T-cell (primary cell): ENCODE measurements at places on chromosomes 11 and 22. TPM values are rescaled to one million over a fixed set of nuclear protein-coding genes. Genes with fewer than 3 reads are reported as not detected.

- DNase-seq: no peak
Measured at GRCh38 chr11:95193541-95193940, 37.5 kb downstream of the SESN3 start.

DNA sequence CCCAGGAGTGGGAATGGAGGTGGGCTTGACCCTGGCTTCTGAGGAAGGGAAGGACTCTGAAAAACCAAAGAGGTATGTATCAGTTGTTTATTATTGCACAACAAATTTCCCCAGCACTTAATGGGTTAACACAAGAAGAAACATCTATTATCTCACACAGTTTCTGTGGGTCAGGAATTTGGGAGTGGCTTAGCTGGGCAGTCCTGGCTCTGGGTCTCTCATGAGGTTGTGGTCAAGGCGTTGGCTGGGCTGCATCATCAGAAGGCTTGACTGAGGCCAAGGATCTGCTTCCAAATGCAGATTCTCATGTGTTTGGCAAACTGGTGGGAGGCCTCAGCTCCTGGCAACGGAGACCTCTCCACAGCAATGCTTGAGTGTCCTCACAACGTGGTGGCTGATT, 17.5 kb upstream of the SMIM38 start:
- no peak for DNase-seq

DNA sequence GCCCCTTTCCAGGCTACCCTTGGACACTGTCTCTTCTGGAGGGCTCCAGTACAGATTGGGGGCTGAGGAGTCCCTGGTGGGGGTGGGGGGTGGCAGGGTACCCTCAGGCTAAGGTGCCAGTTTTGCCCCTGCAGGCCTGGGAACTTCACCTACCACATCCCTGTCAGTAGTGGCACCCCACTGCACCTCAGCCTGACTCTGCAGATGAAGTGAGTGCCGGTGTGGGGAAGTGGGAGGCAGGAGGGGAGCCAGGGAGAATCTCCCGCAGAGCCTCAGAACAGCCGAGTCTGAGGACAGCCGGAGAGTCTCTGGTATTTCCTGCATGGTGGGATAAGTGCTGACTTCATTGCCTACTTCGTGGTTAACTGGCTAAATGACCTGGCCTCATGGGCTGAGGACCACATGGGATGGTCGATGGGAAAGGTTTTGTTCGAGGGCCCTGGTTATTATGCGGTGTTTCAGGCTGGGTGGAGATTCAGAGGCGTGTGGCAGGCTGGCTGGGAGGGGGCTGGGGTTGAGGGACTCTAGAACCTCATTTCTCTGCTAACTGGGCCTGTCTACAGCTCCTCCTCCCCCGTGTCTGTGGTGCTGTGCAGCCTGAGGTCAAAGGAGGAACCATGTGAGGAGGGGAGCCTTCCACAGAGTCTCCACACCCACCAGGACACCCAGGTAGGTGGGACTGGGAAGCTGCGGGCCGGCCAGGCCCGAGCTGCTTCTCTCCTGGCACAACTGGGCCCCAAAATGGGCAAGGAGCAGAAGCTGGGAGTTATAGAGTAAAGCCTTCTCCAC, 8.5 kb downstream of the TMEM258 start:
- DNase-seq: no peak

DNA sequence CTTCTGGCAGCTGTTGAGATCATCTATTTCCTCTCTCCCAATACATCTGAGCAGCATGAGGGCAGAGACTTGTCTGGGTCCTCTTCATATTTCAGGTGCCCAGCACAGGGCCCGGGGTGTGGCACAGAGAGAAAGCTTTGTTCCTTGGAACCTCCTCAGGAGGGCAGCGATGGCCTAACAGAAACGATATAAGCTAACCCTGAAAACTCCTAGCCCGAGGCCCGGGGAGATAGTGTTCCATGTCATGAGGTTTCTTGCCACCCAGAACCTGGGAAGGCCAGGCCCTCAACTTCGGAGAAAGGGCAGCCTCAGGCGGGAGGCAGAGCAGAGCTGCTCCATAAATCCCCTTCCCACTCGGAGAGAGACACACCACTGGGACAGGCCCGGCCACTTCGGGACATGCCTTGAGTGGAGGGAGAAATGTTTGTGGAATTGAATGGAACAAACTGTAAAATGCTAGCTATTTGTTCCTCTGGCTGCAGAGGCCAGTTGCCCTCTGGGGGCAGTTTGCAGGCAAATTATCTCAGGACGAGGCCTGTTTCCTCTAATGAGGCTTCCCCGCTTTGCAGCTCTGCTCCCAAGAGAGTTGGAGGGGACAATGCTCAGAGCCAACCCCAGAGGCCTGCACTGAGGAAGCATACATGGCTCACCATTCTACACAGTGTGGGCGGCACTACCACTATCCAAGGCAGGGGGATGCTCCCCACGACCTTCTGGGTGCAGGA, 11.6 kb downstream of the ARRB1 start:
- no peak for DNase-seq

The CCDC15 gene
- 1.6 TPM for total RNA-seq

The HOATZ gene
- not detected for total RNA-seq

The GDPD4 gene
- not detected for total RNA-seq

The AAMDC gene
- total RNA-seq: 7.0 TPM
